Gastrocnemius medialis (tissue), 4 donors: ENCODE measurements at places on chromosomes 2 and 18. TPM values are rescaled to one million over a fixed set of nuclear protein-coding genes. Genes with fewer than 3 reads are reported as not detected.

GRCh38 chr2:202848813-202849212 is 22.8 kb downstream of the ICA1L start:
- DNase-seq, result no peak

- DNase-seq, result no peak
Measured at GRCh38 chr2:3517948-3518495, 1.3 kb downstream of the ADI1 start.

GRCh38 chr2:215556979-215557378 is 121.1 kb upstream of the FN1 start:
- DNase-seq, result no peak

- DNase-seq, result no peak
Measured at GRCh38 chr18:23812546-23813440, 123.5 kb downstream of the LAMA3 start.

The RBBP8 gene
- total RNA-seq, result 4.7 TPM

DNA sequence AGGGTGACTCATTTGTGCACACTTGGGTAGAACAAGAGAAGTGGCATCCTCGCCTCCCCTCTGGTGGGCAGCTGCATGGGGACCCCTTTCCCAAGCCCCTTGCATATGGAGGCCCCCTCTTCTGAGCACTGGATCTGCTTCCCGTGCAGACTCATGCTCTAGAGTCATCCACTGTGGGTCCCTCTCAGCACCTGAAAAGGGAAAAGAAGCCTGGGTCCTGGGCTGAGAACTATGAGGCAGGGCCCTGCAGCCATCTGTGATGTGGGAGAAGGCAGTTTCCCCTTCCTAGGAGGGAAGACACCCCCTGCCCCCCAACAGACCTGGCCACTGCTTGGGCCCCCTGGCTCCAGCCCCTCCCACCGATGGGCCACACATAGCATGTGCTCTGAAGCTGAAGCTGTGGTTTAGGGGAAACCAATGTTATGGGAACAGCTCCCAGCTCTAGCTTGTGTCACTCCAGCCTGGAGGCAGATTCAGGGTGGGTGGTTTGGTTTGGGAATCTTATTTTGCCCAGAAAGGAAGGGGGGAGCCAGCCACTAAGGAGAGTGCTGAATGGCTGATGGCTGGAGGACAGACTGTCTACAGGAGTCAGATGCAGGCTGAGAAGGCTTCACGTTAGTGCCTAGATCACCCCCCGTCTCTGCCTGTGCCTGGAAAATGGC is 172.8 kb downstream of the GLI2 start:
- no peak for DNase-seq

The STK16 gene
- total RNA-seq, result 4.4 TPM

DNA sequence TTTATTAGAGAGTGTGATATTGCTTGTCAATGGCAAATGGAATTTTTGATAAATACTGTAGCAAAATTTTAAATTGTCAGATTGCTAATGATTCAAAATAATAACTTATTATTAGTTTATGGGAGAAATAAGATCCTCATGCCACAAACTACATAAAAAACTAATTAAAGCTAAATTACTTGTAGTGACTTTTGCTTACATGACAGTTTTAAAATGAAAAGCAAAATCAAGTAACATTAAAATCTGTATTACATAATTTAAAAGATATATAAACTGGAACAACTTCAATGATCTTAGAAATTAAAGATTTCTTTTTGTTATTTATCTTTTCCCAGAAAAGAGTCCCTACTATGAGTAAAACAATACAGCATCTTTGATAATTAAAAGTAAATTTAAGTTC is 17.7 kb upstream of the RND3 start:
- DNase-seq, result no peak

The PLA2R1 gene
- 0.51 TPM for total RNA-seq

The PDCL3 gene
- total RNA-seq, result 16.6 TPM

The CGREF1 gene
- 1.2 TPM for total RNA-seq

DNA sequence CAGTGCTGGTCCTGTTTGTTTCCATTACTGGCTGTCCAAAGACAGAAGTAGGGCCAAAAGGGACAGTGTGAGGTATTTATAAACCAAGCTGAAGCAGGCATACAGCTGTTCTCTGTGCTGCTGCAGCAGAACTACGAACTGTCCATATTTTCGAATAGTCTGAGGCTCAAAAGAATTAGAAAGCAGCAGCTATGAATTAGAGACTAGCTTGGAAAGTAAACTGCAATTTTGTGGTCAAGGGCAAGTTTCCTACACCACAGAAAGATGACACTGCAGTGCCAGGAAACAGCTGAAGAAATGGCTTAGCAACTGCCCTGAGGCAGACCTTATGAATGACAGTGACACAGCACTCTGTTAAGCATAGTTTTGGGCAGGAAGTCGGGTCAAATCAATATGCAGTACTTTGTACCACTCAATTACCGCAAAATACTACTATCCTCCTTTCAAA is 125.3 kb downstream of the TMEM131 start:
- peak; percentile 60 for DNase-seq

The CDH20 gene
- total RNA-seq, result 19.6 TPM

The CSRNP3 gene
- 0.07 TPM for total RNA-seq

GRCh38 chr2:118535818-118536212 is 311.6 kb downstream of the EN1 start:
- DNase-seq, result no peak

DNA sequence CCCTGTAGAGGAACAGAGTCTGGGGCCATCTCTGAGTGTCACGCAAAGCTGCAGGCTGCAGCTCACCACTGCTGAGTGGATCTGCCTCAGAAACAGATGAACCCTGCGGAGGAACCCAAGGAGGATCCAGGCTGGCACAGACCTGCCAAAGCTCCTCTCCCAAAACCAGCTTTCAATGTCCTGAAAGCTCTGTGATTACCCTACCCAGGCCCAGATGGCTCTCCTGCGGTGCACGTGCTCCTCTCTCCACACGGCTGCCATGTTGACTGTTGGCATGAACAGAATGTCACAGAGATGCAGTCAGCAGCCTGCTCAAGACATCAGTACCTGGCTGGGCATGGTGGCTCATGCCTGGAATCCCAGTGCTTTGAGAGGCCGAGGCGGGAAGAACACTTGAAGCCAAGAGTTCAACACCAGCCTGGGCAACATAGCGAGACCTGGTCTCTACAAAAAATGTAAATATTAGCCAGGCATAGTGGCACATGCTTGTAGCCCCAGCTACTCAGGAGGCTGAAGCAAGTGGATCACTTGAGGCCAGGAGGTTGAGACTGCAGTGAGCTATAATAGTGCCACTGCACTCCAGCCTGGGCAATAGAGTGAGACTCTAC is 216.8 kb downstream of the MGAT5 start:
- DNase-seq, result no peak

The HK2 gene
- 41.5 TPM for total RNA-seq

DNA sequence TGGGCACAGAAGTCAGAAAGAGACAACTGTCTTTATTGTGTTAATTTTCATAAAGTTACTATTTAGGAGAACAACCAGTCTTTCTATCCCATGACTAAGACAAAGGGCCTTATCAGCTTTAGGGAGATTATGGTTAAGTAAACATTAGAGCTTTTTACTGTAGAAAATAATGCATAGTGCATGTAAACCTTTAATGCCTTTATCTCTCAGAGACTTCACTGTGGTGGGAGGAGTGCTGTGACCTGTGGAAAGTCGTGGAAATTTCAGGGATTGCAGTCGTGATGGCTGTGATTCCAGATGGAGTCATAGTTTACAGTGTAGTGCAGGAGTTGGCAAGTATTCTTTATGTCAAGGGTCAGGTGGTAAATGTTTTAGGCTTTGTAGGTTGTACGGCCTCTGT is 15.8 kb downstream of the ZNF236 start:
- DNase-seq, result no peak

The CREG2 gene
- total RNA-seq, result not detected

DNA sequence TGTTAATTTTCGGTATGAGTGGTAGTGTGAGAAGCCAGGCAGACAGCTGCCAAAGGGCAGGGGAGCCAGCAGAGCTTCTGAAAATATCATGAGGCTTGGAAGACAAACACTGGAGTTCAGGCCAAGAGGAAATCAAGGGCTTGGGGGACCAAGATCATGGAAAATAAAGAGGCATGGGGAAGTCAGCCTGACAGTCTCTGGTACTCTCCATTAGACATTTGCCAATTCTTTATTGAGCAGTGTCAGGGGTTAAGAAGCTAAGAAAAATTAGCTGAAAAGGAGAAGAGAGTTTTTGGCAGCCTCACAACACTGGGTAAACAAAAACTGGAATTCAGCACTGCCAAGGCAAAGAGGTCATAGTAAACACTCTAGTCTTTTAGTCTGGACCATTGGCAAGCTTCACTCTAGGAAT is 612.7 kb downstream of the EPHA4 start:
- no peak for DNase-seq

DNA sequence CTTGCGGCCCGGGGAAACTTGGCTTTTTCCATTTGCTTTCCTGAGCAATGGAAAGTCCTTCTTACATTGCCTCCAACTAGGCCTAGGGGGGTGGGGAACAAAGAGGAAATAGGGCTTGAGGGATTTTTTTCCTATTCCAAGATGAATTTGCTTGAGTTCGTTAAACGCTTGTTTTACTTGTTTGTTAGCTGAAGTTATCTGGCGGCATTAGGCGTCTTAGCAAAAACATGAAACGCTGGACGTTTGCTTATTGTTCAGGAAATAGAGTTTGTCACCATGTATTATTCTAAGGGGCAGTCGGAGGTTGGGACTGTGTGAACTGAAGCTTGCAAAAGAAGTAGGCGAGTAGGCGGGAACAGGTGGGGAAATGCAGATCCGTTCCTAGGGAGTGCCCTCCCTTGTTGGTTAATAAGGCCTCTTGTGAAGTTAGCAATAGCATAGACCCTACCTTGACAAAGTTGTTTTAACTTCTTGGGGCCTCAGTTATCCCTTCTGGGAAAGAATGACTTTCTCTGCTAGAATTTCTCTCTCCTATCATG is 1.9 kb downstream of the CABLES1 start:
- DNase-seq, result no peak

DNA sequence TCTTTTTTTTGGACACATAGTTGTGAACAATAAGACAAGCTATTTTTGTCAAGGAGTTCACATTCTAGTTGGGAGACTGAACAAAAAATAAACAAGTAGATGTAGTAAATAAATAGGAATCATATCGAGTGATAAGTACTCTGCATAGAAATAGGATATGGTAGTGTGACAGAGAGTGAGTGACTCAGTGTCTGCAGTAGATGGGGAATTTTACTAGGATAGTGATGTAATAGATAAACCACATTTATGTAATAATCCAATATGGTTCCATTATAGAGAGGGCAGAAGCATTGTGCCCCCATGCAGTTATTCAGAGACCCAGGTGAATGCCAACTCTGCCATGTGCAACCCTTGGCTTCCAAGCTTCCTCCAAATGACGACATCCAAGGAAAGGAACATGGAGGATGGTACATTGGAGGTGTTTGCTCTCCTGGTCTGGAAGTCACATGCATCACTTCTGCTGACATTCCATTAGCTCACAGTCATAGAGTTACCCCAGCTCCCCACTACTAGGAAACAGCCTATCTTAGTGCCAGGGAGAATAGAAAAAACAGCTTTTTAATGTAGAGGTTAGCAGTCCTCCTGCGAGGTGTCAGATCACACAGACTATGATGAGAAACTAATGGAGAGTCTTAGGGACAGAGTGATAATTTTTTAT is 595.4 kb downstream of the NYAP2 start:
- DNase-seq, result no peak

DNA sequence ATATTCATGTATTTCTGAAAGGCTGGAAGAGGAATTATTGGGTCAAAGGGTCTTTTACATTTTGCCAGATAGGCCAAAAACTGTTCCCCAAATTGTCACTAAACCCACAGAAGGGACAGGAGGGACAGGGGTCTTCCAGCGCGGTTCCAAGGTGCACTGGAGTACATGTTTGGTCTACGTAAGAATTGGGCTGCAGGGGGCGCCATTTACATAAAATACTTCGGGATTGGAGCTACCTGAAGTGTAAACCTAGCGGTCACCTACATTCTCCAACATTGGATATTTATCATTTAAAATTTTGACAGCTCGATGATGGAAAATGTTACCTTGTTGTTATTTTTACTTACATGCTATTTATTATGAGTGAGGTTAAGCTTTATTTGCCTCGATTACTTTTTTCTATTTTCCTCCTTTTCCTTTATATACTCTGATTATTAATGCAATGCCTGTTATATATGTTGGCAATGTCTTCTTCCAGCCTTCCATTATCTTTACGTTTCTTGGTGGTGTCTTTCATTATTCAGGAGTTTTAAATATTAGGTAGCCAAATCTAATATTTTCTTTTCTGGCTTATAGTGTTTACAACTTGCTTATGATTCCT is 43.0 kb upstream of the RAB6C start:
- DNase-seq, result no peak

DNA sequence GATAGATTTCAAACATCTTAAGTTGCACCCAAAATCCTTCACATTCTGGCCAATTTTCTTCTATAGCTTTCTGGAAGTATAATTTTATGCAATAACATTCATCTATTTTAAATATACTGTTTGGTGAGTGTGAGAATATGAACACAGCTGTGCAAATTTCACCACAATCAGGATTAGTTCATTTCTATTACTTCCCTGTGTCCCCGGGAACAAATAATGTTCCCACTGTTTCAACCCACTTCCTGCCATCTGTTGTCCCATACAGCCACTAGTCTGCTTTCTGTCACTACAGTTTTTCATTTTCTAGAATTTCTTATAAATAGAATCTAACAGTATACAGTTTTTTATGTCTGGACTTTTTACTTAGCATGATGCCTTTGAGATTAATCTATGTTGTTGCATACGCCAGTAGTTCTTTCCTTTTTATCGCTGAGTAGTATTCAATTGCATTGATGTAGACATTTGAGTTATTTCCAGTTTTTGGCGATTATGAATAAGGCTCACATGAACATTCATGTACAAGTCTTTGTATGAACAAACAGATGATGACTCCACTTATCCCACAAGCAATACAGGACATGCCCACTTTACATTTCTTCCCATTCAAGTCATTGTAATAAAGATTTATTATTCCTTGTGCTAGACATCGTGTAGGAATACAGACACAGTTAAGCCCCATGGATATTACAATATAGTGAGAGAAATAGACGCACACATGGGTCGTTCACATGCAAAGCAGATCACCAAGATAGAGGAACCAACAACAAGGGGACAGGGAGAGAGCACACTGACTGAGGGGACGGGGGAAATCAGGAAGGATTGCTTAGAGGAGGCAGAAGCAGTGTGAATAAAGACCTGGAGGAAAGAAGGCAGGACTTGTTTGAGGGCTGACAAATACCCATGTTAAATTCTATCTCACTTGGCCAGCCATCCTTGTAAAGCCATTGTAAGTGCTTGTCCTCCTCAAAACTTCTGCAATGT is 72.9 kb upstream of the PAX8 start:
- DNase-seq, result no peak

The CPLX4 gene
- not detected for total RNA-seq
